ENCODE measurements at places on chromosomes 4 and X. TPM values are rescaled to one million over a fixed set of nuclear protein-coding genes. Genes with fewer than 3 reads are reported as not detected.

The KANTR gene
- 6.0 TPM for polyA plus RNA-seq

The TBC1D8B gene
- 5.3 TPM for polyA plus RNA-seq

The GAR1 gene
- 21.3 TPM for polyA plus RNA-seq

GRCh38 chr4:181834071-181834470, 409.1 kb upstream of the TENM3 start:
- H3K4me3 ChIP-seq: no peak overlapping the region
- H3K27me3 ChIP-seq: no peaks in the 10 kb centered on the region
- no peaks in the 10 kb centered on the region for H3K4me1 ChIP-seq
- no peaks in the 10 kb centered on the region for H3K36me3 ChIP-seq
- DNase-seq: no peak

DNA sequence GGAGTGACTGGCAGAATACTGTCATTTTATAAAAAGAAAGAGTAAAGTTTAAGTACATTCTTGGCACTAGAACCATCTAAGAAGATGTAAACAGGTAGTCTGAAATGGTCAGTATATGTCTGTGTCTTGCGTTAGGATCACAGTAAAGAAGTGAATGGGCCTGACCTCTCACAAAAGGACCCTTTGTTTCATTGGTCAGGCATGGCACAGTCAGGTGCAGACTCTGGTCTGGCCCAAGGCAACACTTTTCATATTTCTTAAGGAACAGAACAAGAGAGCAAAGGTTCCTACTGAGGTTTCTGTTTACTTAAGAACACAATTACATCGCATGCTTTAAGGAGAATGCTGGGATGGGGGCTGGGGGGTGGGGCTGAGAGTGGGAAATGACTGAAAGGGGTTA, 48.1 kb downstream of the RPGR start:
- no peaks in the 10 kb centered on the region for H3K36me3 ChIP-seq
- no peak overlapping the region for H3K4me3 ChIP-seq
- no peaks in the 10 kb centered on the region for H3K27me3 ChIP-seq
- no peaks in the 10 kb centered on the region for H3K4me1 ChIP-seq
- DNase-seq: no peak

DNA sequence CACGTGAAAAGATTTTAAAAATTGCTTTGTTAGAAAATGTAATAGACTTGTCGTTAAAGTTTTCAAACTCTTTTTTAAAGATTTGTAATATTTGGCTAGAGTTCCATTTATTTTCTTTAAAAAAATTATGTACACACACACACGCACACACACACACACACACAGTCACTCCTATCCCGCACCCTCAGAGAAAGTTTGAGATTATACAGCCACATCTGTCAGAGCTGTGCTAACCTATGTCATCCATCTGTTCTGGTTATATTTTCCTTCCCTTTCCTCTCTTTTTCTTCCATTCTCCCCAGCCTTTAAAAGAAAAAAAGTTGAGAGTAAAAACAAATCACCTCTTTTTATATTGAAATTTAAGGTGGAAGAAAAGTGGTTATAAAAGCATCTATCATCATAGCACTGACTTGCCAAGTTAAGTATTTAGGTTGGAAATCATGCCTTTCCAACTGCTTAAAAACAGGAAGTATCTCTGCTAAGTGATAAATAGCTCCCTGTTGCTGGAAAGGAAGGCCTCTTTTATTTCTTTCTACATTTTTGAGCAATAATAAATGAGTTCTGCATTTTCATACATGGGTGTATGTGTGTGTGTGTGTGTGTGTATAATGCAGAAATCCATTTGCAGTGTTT, 163.3 kb upstream of the SPRY1 start:
- peak overlapping the region; percentile 28 for H3K27ac ChIP-seq
- H3K4me3 ChIP-seq: no peak overlapping the region
- no peaks in the 10 kb centered on the region for H3K36me3 ChIP-seq
- no peaks in the 10 kb centered on the region for H3K27me3 ChIP-seq

GRCh38 chr4:67604749-67605148, 46.2 kb downstream of the STAP1 start:
- no peak overlapping the region for H3K4me3 ChIP-seq
- DNase-seq: no peak
- no peak overlapping the region for H3K27ac ChIP-seq
- H3K27me3 ChIP-seq: no peaks in the 10 kb centered on the region

DNA sequence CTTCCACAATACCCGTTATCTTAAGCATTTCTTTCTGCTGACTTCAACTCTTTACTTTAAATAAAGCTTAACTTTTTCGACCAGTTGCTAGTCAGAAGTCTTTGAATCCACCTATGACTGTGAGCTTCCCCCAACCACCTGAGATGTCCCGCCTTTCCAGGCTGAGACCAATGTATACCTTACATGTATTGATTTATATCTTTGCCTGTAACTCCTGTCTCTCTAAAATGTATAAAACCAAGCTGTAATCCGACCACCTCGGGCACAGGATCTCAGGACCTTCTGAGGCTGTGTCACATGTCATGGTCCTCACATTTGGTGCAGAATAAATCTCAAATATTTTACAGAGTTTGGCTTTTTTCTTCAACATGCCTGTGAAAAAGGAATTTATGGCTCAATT, 2.9 kb upstream of the TMEM164 start:
- H3K4me1 ChIP-seq: no peaks in the 10 kb centered on the region
- H3K27ac ChIP-seq: no peak overlapping the region
- H3K27me3 ChIP-seq: peaks cover 4% of the 10 kb centered on the region
- no peak overlapping the region for H3K4me3 ChIP-seq

- H3K27ac ChIP-seq: no peak overlapping the region
- no peak for DNase-seq
- H3K4me3 ChIP-seq: no peak overlapping the region
- peaks cover 4% of the 10 kb centered on the region for H3K4me1 ChIP-seq
Observed at GRCh38 chr4:124433500-124433899, 279.0 kb downstream of the ANKRD50 start.

The CYTL1 gene
- polyA plus RNA-seq: not detected

The KCNIP4 gene
- not detected for polyA plus RNA-seq

The CXXC4 gene
- polyA plus RNA-seq: 0.60 TPM

- no peak overlapping the region for H3K4me3 ChIP-seq
- H3K36me3 ChIP-seq: no peaks in the 10 kb centered on the region
- H3K4me1 ChIP-seq: no peaks in the 10 kb centered on the region
- DNase-seq: no peak
- no peaks in the 10 kb centered on the region for H3K27me3 ChIP-seq
Observed at GRCh38 chrX:42460706-42461105, 317.3 kb downstream of the PPP1R2C start.

- H3K4me1 ChIP-seq: no peaks in the 10 kb centered on the region
- no peak for DNase-seq
- no peaks in the 10 kb centered on the region for H3K36me3 ChIP-seq
- H3K27ac ChIP-seq: no peak overlapping the region
Observed at GRCh38 chr4:66376921-66377320, 706.6 kb upstream of the EPHA5 start.

All from sigmoid colon (tissue), 7 donors.